ENCODE measurements at places on chromosomes 2 and 18. TPM values are rescaled to one million over a fixed set of nuclear protein-coding genes. Genes with fewer than 3 reads are reported as not detected.

The TIGD1 gene
- 7.2 TPM for total RNA-seq

The RNF103 gene
- total RNA-seq: 13.1 TPM

The DSC2 gene
- not detected for total RNA-seq

The XDH gene
- total RNA-seq: not detected

The TUBA4B gene
- not detected for total RNA-seq

The MAP2 gene
- total RNA-seq: 0.27 TPM

The NXPH2 gene
- total RNA-seq: not detected

The PROKR1 gene
- total RNA-seq: not detected

Data from activated CD4-positive, alpha-beta memory T cell treated with anti-CD3 and anti-CD28 coated beads for 36 hours (primary cell).